ENCODE measurements at places on chromosomes 6 and 20. TPM values are rescaled to one million over a fixed set of nuclear protein-coding genes. Genes with fewer than 3 reads are reported as not detected.

DNA sequence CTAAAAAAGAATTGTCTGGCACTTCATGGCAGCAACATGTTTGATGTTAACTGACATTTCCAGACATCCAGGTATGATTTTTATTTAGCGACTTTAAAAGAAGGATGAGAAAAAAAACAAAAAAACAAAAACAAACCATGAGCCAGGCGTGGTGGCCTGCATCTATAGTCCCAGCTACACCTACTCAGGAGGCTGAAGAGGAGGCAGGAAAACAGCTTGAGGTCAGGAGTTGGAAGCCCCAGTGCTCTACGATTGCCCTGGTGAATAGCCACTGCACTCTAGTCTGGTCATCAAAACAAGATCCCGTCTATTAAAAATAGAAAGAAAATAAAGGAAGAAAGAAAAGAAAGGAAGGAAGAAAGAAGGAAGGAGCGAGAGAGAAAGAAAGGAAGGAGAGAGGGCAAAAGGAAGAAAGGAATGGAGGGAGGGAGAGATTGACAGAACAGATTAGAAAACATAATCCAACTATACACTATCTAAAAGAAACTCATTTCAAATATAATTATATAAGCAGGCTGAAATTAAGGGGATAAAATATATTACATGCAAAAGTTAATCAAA, 141.6 kb downstream of the TRIM27 start:
- no peak overlapping the region for H3K4me3 ChIP-seq
- no peaks in the 10 kb centered on the region for H3K36me3 ChIP-seq
- DNase-seq, result no peak
- no peak overlapping the region for H3K27ac ChIP-seq
- no peaks in the 10 kb centered on the region for H3K4me1 ChIP-seq
- peaks cover 9% of the 10 kb centered on the region for H3K27me3 ChIP-seq

- peak within 1 kb of the TSS; percentile 73 for H3K4me3 ChIP-seq
- DNase-seq, result no peak
- H3K4me1 ChIP-seq, result no peaks in the 10 kb centered on the region
Observed at GRCh38 chr6:137044366-137045221, at the start of gene IL20RA. TSS of gene IL20RA (minus strand) at chr6:137044965. CDS start at chr6:137044728, 237 bp downstream.

DNA sequence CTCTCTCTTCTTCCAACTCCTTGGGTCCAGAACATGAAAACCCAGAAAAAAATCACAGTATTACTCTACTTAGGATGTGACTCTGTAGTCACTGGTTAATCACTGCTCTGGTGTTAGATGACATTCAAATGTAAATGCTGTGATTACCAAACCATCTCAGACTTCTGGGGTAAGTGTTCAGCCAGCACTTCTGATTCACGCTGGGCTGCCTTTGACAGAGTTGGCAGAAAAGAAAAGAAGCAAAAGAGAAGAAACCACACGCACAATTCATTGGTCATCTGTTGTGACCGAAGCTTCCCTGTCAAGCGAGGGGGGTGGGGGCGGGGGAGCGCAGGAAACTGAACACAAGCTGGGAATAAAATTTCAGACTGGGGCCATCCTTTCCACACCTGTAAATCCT, 82.7 kb downstream of the PSMG4 start:
- no peaks in the 10 kb centered on the region for H3K4me1 ChIP-seq
- peak overlapping the region; percentile 40 for H3K27ac ChIP-seq
- no peak overlapping the region for H3K4me3 ChIP-seq
- H3K27me3 ChIP-seq, result no peaks in the 10 kb centered on the region
- DNase-seq, result peak; percentile 80
- H3K36me3 ChIP-seq, result no peaks in the 10 kb centered on the region

- no peaks in the 10 kb centered on the region for H3K4me1 ChIP-seq
- H3K4me3 ChIP-seq, result no peak overlapping the region
- no peaks in the 10 kb centered on the region for H3K36me3 ChIP-seq
- no peak overlapping the region for H3K27ac ChIP-seq
Observed at GRCh38 chr20:1888796-1889463, 6.3 kb upstream of the SIRPA start.

- H3K27me3 ChIP-seq, result no peaks in the 10 kb centered on the region
- DNase-seq, result no peak
- no peak overlapping the region for H3K27ac ChIP-seq
- H3K4me1 ChIP-seq, result no peaks in the 10 kb centered on the region
- H3K4me3 ChIP-seq, result no peak overlapping the region
Observed at GRCh38 chr20:31549513-31549880, 35.3 kb downstream of the HM13 start.

DNA sequence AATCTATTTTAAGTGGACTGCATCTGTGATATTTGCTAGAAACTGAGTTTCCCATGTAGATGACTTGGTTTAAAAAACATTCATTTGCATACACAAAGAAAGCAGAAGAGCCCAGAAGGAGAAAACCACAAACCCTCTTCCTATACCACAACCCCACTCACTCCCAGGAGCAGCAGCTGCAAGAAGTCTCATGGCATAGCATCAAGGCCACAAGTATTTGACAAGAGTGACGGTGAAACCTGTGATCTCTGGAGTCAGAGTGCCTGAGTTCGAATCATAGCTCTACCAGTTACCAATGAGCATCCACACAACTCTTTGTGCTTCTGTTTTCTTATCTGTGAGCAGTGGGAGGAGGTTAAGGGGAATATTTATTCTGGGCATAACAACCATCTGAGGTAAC, 44.7 kb upstream of the SIRPG start:
- H3K36me3 ChIP-seq, result no peaks in the 10 kb centered on the region
- H3K4me1 ChIP-seq, result no peaks in the 10 kb centered on the region
- no peak for DNase-seq
- no peak overlapping the region for H3K4me3 ChIP-seq

The PPP1R14C gene
- 130 TPM for total RNA-seq
